ENCODE measurements at places on chromosomes 4 and X.

GRCh38 chr4:19195696-19196095 is 1056.0 kb upstream of the SLIT2 start:
- DNase-seq, result no peak

- DNase-seq, result no peak
Observed at GRCh38 chr4:89483833-89484232, 176.2 kb upstream of the GPRIN3 start.

DNA sequence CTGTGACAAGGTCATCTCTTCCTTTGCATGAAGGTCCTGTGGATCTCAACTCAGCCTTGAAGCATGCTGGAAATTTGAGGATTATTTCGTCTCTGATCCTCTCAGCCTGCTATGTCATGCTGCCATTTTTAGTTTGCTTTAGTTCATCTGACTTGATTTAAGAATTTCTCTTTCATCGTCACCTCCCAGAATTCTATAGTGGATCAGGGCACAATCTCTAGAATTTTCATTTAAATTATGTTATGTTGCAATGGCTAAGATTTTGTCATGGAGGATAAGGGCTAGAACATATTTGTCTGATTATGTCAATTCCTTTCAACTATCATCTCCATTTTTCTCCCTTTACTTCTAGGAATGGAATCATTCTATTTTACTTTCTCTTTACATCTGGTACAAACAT is 98.8 kb downstream of the PCDH10 start:
- DNase-seq, result no peak

DNA sequence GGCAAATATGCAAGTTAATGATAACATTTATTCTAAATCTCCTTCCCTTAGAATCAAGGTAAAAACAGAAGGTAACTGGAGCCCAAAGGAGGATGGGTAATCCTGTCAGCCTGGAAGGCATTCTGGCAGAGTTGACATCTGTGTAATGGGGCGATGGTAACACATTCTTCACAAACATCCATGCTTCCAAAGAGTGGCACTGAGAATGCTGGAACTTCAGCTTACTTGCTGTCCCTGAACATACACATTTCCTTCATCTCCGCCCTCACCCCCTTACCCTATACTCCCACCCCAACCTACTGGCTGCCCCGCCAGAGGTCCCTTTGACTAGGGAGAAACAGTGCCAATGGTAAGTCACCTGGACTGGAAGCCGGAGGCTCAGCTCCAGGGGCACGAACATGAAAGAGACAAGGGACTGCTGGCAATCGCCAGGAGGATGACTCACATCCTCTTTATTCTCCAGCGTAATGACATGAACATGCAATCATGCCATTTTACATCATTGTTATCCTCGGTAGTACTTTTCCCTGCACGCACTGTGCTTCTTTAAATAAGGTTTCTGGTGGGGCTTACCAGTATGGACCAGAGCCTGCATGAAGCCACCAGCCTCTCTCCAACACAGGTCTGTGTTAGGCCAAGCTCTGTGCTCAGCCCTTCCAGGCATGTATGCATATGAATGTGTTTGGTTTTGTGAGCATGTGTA is 694.2 kb upstream of the TENM3 start:
- DNase-seq, result no peak

DNA sequence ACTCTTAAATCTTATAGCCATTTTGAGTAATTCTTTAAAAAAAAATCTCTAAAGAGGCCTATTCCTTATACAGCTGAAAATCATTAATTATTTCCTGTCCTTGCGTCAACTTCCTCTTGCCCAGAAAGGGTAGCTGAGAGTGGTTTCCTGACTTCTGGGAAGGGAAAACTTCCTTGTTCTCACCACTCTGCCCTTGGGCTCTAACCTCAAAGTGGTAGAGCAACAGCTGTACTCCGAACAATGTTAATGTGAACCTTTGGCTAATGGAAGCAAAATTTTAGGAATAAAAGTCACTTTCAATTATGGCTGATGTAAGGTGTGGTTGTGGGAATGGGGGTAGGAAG is 15.3 kb downstream of the KLHL2 start:
- DNase-seq, result no peak
